ENCODE measurements at places on chromosomes 5 and 9. TPM values are rescaled to one million over a fixed set of nuclear protein-coding genes. Genes with fewer than 3 reads are reported as not detected.

DNA sequence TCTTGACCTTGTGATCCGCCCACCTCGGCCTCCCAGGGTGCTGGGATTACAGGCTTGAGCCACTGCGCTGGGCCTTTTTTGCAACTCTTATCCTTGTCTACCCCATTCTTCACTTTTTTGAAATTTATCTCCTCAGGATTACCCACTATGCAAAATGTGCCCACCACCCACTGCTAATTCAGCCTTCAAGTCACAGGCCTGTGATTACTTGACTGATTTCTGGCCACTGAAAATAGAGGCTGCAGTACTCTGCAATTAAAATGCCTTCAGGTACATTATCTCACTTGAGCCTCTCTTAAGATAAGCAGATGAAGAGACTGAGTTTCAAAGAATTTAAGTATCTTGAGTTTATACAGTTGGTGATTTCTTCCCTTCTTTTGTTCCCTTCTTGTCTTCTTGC is 112.4 kb upstream of the SPATA31D4 start:
- no peak for DNase-seq

ADAMTS13 gene
- total RNA-seq = 4.7 TPM

CRHBP gene
- 0.26 TPM for total RNA-seq

DNA sequence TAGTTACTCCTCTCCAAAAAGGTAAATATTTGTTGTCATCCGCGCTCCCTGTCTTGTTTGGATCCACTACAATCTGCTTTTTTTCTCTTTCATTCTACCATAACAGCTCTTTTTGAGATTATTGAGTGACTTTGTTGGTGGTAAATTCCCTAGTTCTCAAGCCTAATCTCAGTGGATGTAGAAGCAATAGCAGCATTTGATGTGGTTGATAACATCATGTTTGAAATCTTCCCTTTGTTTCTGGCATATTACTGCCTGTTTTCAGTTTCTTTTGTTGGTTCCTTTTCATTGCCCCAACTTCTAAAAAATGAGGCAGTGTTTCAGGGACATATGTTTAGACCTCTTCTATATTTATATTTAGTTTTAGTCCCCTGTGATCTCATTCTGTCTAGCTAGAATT is 8.9 kb downstream of the CDC42SE2 start:
- DNase-seq = no peak
